ENCODE measurements at places on chromosomes 7 and 10.

- no peak for DNase-seq
Observed at GRCh38 chr10:79165070-79165778, 96.5 kb downstream of the ZMIZ1 start.

DNA sequence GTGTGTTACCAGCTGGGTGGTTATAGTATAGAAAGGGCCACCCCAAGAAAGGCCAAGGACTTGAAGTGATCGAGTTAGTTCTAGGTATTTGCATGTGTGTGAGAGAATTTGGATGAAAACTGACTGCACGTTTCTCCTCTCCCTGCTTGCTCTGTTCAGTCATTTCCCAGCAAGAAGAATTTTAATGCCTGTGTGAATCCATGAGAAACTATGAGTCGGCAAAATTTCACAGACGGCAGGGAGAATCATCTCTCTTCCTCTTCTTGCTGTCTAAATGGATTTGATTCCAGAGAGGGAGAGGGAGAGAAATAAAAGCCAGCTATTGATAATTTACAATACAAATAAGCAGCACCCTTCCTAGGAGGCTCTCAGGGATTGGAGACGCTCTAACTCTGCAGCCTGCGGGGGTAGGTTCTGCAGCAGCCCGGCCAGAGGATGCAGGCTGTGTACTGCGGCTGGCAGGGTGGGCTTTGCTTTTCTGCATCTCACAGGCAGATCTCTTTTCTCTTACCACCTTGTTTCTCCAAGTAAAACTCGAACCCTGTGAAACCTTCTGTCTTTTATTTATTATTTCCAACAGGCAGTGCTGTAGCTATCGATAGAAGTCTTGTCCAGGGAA lies 183.6 kb downstream of the TCF7L2 start:
- DNase-seq = no peak

- peak; percentile 32 for DNase-seq
Observed at GRCh38 chr10:132408823-132409666, 12.0 kb downstream of the PWWP2B start.

GRCh38 chr10:96306516-96306915 lies 2.3 kb downstream of the DNTT start:
- no peak for DNase-seq

DNA sequence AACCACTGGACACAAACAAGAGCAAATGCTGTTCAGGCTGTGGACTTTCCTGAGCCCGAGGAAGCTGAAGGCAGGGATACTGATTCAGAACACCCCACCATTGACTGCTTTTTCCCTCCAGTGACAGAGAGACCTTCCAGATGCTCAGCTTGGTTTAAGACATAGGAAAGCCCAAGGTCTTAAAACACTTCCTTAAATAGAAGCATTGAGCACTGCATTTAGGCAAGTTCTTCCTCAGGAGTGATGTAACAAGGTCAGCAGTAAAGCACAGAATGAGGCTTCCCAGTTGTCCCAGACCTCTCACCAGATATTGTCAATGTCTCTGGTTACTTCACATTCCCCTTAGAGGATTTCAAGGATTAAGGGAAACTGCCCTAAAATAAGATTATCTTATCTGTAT lies 19.6 kb upstream of the CDCA7L start:
- DNase-seq = no peak

- DNase-seq = no peak
Observed at GRCh38 chr10:132300582-132300981, 7.2 kb downstream of the STK32C start.

GRCh38 chr7:35699796-35700305 lies 4.9 kb upstream of the HERPUD2 start:
- DNase-seq = no peak

- no peak for DNase-seq
Observed at GRCh38 chr7:2774935-2775334, 69.2 kb downstream of the GNA12 start.

- no peak for DNase-seq
Observed at GRCh38 chr10:6490614-6491013, 89.5 kb downstream of the PRKCQ start.

DNA sequence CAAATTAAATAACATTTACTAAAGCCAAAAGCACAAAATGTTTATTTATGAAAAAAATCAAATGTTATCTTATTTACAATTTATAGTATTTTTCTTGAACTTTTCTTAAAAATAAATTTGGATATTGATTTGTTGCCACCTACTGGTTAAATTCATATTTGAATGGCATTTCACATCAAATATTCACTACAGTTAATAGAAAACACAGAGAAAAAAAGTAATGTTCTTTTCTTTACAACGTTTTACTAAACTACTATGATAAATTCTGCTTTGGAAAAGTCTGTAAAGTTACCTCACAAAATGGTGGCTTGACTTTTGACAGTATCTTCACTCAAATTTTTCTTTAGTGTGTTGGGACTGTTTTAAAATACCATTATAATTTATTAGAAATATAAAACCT lies 52.7 kb downstream of the SRPK2 start:
- DNase-seq = no peak

GRCh38 chr10:51635436-51635835 lies 64.0 kb downstream of the CSTF2T start:
- DNase-seq = no peak

DNA sequence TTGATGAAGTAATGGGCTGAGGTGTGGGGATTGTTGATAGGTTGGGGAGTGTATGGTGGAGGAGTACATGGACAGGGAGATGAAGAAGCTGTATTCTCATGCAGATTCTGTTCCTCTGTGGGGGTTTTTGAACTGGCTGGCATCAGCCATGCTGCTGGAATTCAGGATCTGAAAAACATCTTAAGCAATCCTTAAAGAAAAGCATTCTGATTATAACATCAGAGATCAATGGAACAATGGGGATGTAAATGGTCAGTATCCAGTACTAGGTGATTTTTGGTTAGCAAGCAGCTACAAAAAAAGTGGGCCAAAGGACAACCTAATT lies 247.5 kb upstream of the GALNT17 start:
- no peak for DNase-seq

GRCh38 chr10:86681047-86681446 lies 12.7 kb downstream of the LDB3 start:
- DNase-seq = no peak

GRCh38 chr7:36972140-36972518 lies 247.8 kb upstream of the AOAH start:
- DNase-seq = no peak

GRCh38 chr10:59894114-59894513 lies 12.2 kb downstream of the CCDC6 start:
- no peak for DNase-seq

GRCh38 chr7:112898432-112899290 lies 108.5 kb upstream of the TMEM168 start:
- peak; percentile 71 for DNase-seq

DNA sequence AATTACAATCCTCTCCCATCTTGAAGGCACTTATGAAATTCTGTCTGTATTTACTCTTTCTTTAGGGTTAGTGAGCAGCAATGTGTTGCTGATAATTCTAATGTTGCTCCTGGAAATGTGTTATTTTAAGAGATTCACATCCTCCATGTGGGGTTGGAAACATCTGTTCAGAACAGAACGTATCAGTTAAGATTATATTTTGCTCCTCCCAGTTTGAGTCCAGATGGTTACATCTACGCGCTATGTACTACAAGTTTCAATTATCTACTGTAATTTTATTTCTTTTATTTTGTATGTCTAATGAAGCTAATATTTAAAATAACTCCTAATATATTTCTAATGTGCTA lies 250.6 kb upstream of the KLF6 start:
- no peak for DNase-seq

GRCh38 chr7:750111-750905 lies 23.2 kb upstream of the PRKAR1B start:
- DNase-seq = no peak

GRCh38 chr7:148972375-148972774 lies 55.9 kb downstream of the PDIA4 start:
- no peak for DNase-seq

- no peak for DNase-seq
Observed at GRCh38 chr7:106061301-106061979, 50.7 kb downstream of the SYPL1 start.

DNA sequence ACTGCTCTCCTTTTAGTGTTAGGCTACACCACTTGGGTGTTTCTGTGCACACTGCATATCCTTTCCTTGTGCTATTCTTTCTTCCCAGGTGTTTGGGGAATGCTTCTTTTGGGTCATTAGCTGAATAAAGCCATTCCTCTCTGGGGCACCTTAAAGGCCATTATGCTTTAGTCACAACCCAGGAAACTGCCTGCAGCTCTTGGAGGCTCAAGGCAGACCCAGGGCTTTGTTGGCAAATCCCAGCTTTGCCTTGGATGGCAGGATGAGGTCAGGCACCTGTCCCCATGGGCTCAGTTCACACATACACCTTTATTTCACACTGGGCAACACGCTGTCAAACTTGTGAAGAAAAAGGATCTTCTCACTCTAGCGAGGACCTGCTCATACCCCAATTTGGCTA lies 460.6 kb downstream of the CCSER2 start:
- no peak for DNase-seq

DNA sequence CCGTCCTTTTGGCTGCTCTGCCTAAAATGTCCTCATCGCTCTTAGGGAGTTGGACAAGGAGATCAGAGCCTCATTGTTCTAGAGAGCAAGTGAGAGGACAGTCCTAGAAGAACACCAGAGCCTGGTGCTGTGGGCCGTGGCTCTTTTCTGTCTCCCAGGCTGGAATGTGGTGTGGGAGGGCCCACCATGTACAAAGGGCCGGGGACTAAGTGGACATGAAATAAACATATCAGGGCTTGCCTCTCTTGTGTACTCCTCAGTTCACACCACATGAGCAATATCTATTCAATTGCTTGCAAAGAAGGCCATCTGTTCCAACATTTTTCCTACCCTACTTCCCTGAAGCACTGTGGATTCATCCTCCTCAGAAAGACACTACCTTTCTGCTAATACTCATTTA lies 510.4 kb downstream of the SUGCT start:
- DNase-seq = no peak

DNA sequence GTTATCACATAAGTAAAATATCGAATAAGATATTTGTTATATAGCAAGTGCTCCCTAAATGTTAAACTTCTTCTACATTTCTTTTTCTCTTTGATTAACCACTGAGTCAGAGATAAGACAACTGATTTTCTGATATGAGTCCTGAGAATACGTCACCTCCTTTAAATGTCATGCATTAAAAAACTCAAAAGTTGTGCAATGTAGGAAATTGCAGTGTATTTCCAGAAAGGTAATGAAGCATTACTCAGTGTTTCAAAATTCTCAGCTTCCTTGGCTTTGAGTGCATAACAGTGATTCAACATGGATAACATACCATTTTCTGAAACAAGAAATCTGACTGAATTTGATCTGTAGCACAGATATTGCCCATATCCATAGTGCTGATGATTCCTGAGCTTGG lies 155.8 kb downstream of the BMPER start:
- DNase-seq = no peak

DNA sequence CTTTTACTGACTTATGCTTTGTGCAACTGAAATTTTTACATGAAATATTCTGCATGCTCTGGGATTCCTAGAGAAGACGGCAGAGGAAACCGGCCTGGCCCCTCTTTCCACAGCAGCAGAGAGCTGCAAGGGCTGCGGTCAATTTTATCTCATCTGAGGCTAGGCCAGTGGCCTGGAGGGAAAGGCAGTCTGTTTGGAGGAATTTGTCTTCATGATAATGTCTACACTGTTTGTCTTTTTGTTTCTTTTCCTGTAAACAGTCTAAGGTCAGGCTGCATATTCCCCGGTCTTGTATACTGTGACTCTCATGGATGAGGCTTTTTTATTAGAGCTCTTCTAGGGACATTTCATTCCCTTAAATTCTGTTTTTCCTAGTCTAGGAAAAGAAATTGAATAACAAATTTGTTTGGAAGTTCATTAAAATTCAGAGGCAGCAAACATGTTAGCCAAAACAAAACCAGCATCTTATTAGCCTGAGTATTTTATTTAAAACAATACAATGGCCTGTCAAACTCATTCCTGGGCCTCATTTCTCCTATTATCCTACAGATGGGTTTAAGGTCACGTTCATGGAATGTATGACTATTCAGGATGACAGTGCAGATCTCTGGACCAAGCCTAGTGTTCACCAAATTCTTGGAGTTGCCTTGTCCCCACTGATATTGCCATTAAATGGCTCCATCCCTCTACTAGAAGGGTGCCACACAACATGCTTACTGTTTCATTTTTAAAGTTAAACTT lies 26.4 kb downstream of the LAMB4 start:
- DNase-seq = no peak

DNA sequence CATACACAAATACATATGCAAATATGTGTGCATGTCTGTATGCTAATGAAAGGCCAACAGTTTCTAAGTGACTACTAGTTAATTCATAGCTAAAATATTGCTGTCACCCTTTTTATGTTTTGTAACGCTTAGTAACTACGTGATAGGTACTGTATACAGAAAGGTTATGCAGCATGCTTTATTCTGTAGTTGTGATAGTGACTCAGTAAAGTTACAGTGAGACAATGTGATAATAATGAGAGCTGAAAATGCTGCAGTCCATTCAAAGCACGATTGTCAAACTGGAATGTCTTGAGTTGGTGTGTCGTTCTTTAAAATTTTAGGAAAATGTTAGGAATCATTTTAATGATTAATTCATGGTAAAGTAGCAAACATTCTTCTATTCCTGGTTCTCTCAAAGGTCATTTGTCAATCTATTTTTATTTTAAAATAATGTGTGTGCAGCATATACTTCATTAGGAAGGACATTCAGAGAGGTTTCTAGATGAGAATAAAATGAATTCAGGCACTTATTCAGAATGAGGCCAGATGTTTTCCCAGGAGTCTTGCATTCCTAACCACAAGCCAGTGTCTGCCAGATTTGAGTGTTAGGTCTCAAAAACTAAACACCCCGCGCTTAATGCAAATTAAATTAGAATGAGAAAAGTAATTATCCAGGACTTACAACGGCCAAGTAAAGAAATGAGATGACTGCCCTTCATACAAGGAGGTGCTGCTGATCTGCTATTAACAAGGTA lies 408.8 kb upstream of the FZD8 start:
- no peak for DNase-seq

GRCh38 chr10:101215397-101216206 lies 13.7 kb downstream of the LBX1 start:
- peak; percentile 71 for DNase-seq
